A549 treated with dexamethasone at 1 μM for 4 hours (cell line): ENCODE measurements at places on chromosomes 2 and 18. TPM values are rescaled to one million over a fixed set of nuclear protein-coding genes. Genes with fewer than 3 reads are reported as not detected.

The C2orf42 gene
- total RNA-seq = 6.6 to 9.8 TPM (median 8.2 TPM) in 5 replicates

The GRHL1 gene
- 0.72 to 1.5 TPM (median 1.1 TPM) in 5 replicates for total RNA-seq

The KIF5C gene
- total RNA-seq = 0.33 to 0.43 TPM (median 0.33 TPM) in 5 replicates

The SCYGR4 gene
- not detected in 5 replicates for total RNA-seq
